Activated naive CD4-positive, alpha-beta T cell treated with anti-CD3 and anti-CD28 coated beads, Interleukin-2, amount 50 U/mL, for 16 hours (primary cell): ENCODE measurements at places on chromosomes 3 and 15.
A peak's percentile ranks its signal among the peaks of the same experiment; 100 is the strongest.

GRCh38 chr3:40143283-40144090 is 166.0 kb upstream of the EIF1B start:
- no peak for DNase-seq

GRCh38 chr3:192875971-192876565 is 41.6 kb downstream of the MB21D2 start:
- no peak for DNase-seq

GRCh38 chr3:183428447-183429211 is at the start of gene MCF2L2:
TSS of gene MCF2L2 (minus strand) at chr3:183428619. CDS start at chr3:183427977, 642 bp downstream.
- peak; percentile 74 for DNase-seq

GRCh38 chr3:128498127-128498626 is 5.2 kb upstream of the GATA2 start:
- no peak for DNase-seq

DNA sequence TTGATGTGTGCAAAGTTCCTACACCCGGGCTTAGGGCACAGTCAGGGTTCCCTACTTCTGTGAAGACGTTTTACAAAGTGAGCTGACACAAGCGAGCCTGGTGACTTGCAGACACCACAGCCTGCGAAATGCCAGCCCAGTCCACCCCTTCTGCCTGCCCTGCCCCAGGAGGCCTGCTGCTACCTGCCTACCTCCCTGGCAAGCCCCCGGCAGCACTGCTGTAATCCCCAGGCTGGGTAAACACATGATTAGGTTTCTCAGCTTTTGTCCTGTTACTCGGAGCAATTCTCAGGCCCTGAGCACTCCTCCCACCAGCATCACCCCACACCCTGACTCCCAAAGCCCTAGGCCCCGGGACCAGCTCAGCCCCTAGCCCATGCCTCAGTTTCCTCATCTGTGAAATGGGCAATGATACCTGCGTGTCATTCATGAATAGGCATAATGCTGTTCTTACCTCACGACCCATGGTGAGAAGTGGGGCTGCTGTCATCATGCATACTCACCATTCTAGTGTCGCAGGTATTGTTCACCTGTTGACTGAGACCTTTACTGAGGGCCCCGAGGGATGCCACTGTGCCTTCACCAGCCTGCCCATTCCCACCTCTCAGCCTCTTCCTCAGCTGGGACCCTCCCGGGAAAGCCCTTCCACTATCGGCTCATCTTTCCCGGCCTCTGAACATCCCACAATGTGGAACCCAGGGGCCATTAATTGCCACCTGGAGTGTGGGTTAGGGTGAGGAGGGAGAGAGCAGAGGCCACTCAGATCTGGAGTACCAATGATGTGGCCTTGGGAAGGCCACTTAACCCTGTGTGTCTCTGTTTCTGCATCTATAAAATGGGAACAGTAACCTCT is 31.5 kb upstream of the SLC6A6 start:
- DNase-seq, result no peak

- no peak for DNase-seq
Measured at GRCh38 chr3:71492974-71493771, 90.4 kb downstream of the FOXP1 start.

GRCh38 chr15:45187894-45188830 is at the start of gene SHF:
TSS of gene SHF (minus strand) at chr15:45187966. CDS start at chr15:45187951, 15 bp downstream.
- peak; percentile 91 for DNase-seq

GRCh38 chr3:58037141-58037910 is 29.1 kb downstream of the FLNB start:
- DNase-seq, result no peak
